ENCODE measurements at places on chromosomes 7 and 10. TPM values are rescaled to one million over a fixed set of nuclear protein-coding genes. Genes with fewer than 3 reads are reported as not detected.

The ABCC2 gene
- 1.6 TPM for total RNA-seq

The ASAH2B gene
- 10.3 TPM for total RNA-seq

The PHKG1 gene
- total RNA-seq = 1.6 TPM

The GRM3 gene
- total RNA-seq = not detected

The CCL26 gene
- total RNA-seq = 0.39 TPM

The CRYGN gene
- 0.11 TPM for total RNA-seq

The SAP25 gene
- total RNA-seq = 9.9 TPM

The SPDYE1 gene
- total RNA-seq = not detected

The GPC2 gene
- 5.3 TPM for total RNA-seq

The PIK3AP1 gene
- 2.9 TPM for total RNA-seq

The HGF gene
- total RNA-seq = not detected

The H2BK1 gene
- total RNA-seq = not detected

The ASIC3 gene
- total RNA-seq = 6.7 TPM

The FAM20C gene
- 0.59 TPM for total RNA-seq

The RASA4B gene
- 28.6 TPM for total RNA-seq

The MEIG1 gene
- 0.81 TPM for total RNA-seq

The RRP12 gene
- total RNA-seq = 45.9 TPM

The ANKRD61 gene
- 0.19 TPM for total RNA-seq

The NPS gene
- total RNA-seq = not detected

The VPS37D gene
- 0.35 TPM for total RNA-seq

The POU6F2 gene
- not detected for total RNA-seq

The AASS gene
- total RNA-seq = 2.1 TPM

The CAV1 gene
- 0.25 TPM for total RNA-seq

The ADIRF gene
- not detected for total RNA-seq
